T-helper 9 cell (primary cell): ENCODE measurements at places on chromosomes 2 and 18.

DNA sequence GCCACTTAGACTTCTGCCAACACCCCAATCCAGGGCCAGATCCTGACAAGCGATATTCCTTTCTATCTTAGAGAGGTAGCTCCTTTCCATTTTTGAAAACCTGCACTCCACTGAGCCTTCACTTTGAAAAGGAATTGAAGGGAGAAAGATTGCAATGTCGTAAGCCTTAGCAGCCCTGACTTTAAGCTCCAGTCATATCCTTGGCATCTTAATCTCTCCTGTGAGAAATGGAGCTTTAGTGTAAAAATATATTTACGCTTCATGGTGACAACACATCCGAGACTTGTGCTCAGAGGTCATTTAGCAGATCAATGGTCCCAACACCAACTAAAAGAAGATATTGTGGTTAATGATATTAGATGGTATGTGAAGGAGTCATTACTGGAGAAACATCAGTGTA is 235.8 kb upstream of the MEX3C start:
- DNase-seq: no peak

DNA sequence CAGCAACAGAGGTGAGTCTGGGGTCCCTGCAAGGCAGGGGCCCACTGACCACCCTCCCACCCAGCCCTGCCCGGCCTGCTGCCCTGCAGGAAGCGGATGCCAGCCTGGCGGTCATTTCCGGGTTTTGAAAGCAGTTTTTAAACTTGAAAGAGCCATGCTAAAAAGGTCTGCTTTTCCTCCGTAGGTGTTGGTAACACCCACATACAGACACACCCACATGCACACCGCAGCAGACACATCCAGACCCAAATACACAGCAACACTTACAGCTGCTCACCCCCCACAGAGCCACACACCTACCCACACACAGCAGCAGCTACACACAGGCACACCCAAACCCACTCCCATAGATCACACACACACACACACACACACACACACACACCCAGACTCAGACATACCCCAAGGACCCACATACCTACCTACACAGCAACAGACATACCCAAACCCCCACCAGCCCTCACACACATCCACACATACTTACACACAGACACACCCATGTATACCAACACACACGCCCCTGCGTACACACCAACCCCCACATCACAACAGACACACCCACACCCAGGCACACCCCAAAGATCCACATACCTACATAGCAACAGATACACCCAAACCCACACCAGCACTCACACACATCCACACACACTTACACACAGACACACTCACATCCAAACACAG is 7.6 kb downstream of the ZFP36L2 start:
- peak; percentile 71 for DNase-seq

DNA sequence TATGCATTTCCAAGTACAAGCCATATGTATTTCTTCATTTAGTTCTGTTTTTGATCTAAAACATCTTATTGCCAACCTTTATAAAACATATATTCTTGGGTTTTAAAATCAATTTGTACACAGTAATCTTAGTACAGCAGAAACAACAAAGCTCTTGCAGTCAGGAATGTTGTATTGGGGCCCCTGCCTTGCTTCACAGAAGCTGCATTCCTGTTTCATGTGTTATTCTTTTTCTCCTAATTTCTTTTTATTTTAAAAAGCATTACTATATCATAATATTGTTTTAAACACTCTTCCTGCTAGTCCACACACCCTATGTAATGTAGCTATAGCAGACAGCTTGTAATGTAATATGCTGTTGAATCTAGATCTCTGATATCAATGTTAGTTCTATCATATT is 24.0 kb downstream of the SERPINB7 start:
- no peak for DNase-seq

DNA sequence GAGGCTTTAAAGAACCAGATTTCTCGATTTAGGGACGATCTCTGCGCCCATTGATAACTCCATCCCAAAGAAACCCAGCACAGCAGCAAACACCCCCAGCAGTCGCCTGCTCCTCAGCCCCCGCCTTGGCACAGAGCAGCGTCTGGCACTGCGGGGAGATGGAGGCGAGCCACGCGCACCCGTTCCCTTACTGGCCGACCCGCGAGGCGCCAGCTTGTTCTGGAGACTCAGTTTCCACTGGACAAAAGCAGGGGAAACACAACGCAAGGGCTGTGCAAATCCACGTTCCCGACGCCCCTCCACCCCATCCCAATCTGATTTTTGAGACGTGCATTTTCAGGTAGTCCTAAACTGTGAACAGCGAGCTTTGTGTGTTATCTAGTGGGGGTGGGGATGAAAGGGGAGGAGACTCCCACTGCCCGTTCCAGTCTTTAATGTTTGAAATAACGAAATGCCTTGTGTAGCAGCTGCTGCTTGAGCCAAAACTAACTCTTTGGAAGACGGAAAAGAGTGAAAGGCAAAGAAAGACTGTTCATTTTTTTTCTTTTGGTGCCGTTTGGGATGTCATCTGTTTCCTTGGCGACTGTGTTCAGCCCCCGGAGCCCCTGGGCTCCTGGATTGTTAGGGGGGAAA is 143.2 kb downstream of the MEIS1 start:
- DNase-seq: no peak

DNA sequence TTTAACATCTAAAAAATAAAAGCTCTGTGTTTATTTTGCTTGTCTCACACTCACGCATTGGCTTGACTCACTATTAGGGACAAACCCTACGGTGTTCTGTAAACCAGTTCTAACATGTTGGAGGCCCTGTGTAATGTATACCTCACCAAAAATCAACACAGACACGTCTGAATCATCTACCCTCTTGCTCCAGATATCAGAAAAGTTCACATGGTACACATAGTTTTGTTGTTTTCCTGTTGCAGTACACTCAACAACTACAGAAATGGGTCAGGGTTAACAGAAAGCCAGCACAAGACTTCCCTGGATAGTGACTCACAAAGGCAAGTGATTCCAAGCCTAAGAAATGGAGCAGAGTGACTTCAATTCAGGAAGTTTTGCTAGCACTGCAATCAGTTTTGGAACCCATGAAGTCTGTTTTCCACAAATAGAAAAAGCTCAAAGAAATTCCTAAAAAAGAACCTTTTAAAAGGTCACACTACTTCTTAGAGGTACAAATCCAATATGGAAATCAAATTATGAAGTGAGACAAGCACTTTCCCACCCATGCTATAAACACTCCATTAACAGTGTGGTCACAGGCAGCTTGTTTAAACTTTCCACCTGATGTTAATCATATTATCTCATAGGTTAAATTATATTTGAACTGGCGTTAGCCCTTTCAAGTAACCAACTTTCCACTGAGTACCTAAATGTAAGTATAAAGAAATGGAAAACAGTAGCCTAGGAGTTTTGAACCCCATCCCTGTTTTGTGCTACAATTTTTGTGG is 87.4 kb downstream of the GAREM1 start:
- no peak for DNase-seq

DNA sequence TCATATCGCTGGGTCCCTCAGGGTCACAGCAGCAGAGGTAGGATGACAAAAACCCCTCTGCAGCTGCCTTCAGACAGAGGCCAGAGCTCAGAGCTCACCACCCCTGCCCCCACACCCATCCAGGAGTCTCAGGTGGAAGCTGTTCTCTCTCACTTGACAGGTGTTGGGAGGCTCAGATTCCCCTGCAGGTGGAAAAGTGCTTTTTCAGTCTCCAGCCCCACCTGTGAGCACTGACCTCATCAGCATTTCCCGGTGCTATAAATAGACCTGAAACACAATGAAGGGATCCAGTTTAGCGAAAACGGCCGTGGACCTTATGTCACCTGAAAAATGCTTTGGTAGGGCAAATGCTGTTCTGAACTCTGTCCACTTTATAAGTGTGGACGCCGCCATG is 254.9 kb downstream of the NDUFA10 start:
- DNase-seq: no peak

- DNase-seq: no peak
These were observed 155.2 kb downstream of the ALK start for GRCh38 chr2:29766191-29766590.

DNA sequence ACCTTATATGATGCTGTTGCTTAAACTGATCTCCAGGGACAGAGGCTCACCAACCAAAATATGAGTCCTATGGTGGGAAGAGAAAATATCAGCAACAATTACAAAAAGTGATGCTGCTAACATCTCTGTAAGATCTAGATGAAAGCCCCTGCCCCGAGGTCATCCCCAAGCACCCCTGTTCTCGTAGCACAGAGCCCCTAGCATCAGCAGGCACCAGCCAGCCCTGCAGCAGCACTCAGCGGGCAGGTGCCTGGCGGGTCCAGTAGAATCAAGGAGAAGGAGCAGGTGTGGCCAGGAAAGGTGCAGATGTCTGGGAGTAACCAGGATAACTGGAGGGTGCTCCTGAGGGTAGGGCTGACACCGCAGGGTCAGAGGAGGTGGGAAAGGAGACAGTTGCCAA is 474.2 kb upstream of the MYT1L start:
- no peak for DNase-seq

- no peak for DNase-seq
These were observed 81.8 kb downstream of the HDAC4 start for GRCh38 chr2:239318790-239319661.

- no peak for DNase-seq
These were observed 514.2 kb upstream of the MYT1L start for GRCh38 chr2:2845267-2845666.

DNA sequence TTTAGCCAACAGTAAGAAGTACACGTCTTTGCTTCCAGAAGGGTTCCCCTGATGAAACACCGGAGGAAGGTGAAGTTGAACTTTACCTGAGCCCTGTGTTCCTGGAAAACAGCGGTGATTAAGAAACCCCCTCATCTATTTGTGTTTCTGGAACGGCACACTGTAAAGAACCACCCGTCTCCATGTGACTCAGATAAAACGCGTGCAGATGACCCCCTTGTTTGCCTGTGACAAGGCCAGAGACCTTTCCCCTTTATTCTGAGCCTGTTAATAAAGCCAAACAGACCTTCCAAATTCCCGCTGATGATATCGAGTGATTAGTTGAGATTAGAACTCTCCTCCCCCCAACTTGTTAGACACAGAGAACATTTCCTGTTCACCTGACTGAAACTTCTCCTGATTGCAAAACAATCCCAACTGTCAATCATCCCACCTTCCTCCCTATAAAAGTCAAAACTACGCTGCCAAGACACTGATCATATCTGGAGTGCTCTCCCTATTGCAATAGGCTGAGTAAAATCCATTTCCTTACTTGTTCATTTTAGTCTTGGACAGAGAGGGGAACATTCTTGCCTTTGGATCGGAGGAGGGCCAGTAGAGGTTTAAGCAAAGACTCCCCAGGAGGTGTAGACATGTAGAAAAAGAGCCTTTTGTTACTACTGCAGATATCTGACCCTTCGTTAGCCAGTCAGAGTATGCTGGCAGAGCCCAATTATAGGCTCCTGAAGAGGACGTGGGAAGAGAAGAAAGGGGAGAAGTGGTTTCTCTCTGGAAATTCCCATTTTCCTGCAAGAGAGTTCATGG is 914 bp upstream of the IWS1 start:
- no peak for DNase-seq

DNA sequence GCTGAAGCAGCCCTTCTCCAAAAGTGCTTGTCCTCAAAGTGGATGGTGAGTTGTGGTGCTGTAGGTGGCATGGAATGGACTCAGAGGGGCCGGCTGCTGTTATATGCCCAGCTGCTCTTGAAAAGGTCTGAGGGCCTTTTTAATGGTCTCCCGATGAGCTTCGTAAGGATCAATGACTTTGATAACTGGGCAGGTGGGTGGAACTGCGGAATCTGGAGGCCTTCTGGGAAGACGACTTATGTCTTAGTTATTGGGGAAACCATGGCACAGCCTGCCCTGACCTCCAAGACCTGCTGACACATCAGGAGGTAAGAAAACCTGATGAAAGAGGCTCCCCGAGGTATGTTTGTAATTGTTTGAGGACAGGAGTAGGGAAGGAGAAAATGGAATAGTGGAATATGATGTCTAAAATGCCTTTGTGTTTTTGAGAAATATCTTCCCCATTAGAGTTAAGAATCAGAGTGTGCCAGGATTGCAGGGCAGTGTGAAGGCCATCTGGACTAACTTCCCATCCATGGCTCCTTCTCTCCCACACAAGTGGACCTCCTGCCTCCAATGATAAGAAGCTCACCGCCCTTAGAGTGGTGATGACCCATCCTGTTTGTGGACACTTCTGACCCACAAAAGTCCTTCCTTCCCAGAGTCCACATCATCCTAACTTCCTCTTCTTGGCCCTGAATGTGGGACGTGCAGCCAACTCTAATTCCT is 236.1 kb downstream of the FHOD3 start:
- DNase-seq: no peak

DNA sequence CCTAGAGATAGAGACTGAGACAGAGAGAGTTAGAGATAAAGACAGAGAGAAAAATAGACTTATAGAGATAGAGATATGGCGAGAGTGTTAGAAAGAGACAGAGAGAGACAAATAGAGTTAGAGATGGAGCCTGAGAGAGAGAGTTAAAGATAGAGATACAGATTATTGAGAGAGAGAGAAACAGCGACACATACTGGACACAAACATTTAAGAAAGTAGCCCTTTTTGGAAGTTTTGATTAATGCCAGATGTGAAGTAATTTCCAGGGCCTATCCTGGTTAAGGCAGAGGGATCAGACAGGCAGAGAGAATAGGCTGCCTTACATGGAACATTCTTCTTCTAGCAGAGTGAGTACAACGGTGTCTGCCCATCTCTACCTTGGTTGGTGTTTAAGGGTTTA is 311.6 kb upstream of the CDH7 start:
- DNase-seq: no peak
